ENCODE measurements at places on chromosomes 3 and 15.

DNA sequence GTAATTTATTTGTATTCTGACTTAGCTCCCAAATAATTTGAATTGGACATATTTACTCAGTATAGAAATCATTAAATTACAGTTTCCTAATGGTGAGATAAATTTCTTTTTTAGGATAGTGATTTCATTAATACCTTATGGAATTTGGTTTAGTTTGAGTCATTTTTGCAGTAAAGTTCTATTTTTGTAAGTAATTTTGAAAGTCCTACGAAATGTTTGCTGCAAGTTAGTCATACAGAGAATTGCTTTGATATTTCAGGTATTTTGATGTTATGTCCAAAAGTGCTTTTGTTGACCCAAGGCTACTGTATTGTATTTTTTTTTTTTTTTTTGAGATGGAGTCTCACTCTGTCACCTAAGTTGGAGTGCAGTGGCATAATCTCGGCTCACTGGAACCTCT is 41.7 kb downstream of the TCF12 start:
- no peak for DNase-seq

- peak; percentile 24 for DNase-seq
Observed at GRCh38 chr3:125662675-125663074, 67.4 kb upstream of the OSBPL11 start.

DNA sequence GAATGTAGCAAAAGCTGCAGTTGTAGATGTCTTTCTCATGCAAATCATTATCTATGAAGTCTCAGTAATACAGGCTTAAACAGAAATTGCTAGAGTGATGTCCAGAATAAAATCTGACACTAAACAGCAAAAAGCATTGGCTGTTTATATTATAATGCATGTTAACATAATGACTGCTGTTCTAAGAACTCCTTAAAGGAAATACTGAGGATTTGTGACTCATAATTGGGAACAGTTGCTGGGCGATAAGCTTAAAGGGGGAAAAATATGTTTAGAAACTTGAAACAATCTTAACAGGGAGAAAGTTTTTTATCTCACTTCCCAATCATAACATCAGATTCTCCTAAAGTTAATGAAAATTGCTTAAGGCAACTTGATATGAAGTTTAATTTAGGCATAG is 17.5 kb downstream of the TIPARP start:
- peak; percentile 82 for DNase-seq

- no peak for DNase-seq
Observed at GRCh38 chr15:98504998-98505397, 143.3 kb upstream of the IGF1R start.

GRCh38 chr3:156397534-156397933 is 157.4 kb downstream of the SSR3 start:
- no peak for DNase-seq

- DNase-seq: peak; percentile 14
Observed at GRCh38 chr3:17544632-17545031, 197.8 kb downstream of the TBC1D5 start.

- DNase-seq: no peak
Observed at GRCh38 chr3:3281024-3281423, 101.5 kb upstream of the CRBN start.

DNA sequence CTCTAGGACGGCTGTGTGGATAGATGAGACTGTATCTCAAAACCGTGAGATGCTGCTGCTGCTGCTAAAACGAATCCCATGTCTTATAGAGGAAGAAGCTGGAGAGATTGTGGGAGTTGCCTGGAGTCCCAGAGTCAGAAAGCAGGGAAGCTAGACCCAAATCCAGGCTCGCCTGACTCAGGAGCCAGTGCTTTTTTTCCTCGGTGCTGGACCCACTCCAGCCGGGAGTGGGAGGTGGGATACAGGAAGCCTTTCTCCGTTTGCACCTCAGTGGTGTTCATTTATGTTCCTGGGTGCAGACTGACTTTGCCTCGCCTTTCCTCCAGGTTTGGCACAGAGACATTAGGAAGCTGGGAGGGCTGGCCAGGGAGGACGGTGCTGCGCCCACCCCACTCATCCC is 150.9 kb upstream of the LINGO1 start:
- no peak for DNase-seq

DNA sequence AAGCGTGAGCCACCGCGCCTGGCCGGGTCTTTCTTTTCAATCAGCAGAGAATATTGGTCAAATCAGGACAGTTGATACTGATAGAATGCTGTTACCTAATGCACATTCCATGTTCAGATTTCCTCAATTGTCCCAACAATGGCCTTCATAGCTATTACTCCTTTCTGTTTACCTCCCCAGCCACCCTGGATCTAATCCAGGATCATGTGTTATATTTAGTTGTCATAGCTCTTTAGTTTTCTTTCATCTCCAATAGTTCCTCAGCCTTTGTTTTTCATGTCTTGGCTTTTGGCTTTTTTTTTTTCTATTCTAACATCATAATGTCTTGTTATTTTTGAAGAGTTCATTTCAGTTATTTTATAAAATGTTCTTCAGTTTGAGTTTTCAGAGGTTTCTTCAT is 14.6 kb downstream of the USP3 start:
- no peak for DNase-seq

- DNase-seq: no peak
Observed at GRCh38 chr15:80783260-80783659, 4.1 kb downstream of the CEMIP start.

DNA sequence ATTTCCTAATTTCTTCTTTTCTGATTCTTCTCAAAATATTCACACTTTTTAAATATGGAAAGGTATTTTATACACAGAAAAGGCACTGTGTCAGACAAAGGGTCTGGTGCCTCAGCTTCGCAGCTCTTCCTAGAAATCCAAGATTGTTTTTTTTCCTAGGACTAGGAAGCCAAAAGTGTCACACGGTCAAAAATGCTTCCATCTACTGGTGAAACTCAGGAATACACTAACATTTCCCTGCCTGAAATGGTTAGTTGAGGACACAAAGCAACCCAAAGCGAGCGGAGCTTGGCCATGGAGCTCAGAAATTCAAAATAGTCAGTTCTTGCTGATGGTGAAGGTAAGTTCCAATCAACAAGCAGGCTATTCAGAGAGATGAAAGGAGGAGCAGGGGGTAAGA is 426.5 kb upstream of the RASGRP1 start:
- DNase-seq: peak; percentile 74

DNA sequence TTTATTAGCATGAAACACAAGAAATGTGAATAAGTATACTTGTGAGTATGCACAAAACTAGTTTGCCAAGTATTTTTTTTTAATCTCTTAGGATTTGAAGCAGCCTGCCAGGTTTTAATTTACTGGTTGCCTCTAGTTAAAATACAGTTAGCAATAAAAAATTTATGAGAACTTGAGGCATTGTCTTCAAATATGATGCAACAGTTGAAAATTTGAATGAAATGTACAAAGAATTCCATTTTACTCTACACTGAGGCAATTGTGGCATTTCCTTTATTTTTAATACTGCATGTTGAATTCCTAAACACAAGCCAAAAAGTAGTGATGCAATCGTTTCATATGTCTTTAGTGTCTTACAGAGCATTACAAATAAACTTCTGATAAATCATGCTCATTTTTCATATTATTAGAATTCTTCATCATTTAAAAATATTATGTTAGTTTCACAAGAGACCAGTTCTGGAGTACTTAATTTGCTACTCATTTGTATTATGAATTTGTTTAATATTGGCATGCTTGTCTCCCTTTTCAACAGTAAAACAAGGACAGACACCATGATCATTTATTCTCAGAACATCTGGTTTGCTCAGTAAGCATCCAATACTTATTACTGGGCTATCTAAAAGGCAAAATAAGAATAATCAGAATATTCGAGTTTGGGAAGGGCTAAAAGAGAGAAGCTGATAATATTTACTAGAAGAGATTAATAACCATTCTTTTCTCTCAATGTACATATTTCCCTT is 124.8 kb upstream of the PTX3 start:
- DNase-seq: peak; percentile 95

DNA sequence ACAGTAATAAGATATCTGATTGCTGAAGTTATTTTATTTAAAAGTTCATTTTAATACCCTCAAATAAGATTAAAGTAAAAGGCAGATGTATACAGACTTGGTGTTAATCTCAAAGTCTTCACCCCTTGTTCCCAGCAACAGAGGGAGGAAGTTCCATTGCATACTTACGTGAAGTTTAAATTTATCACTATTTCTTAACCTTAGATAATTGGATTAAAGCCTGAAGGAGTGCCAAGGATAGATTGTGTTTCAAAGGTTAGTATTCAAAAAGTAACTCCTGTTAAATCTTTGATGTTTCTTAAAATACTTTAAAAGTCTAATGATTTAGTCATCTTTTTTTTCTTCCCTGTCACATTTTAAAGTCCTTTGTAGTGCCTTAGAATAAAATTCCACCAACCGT is 39.3 kb downstream of the ATP1B3 start:
- no peak for DNase-seq

DNA sequence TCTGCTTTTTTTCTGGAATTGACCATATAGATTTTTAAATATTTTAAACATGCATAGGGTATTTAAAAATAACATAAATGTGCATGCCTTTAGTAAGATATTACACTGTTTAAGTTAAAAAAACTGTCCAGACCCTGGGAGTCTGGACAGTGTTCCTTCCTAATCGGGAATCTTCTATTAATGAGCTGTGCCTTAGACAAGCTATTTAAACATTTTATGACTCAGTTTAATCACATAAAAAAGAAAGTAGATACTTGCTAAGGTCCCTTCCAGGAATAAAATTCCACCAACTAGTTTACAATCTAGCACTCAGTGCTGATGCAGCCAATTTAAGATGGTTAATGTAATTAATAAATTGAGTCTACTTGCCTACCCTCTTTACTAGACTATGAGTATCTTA is 140.4 kb upstream of the DPH6 start:
- no peak for DNase-seq
